ENCODE measurements at places on chromosomes 11 and 22.

DNA sequence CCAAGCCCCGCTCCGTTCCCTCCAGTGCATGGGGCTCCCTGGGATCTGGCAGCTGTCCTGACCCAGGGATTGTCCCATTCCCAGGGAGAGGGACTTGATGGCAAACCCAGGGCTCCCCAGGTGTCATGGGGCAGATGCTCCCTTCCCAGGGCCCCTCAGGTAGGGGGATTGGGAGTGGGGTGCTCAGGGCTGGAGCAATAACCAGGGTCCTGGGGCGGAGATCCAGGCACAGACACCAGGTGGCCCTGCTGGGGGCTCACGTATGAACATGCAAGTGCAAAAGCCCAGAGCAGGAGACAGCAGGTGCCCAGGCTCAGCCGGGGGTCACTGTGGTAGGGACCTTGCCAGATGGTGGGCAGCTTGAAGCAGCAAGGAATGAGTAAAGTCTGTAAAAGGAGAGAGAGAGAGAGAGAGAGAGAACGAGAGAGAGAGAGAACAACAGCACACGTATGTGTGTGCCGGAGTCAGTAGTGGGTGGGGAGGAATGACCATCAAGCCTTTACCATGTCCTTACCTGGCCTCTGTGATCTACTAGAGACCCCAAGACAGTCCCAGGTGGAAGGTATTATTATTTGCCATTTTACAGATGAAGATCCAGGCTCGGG, 19.3 kb upstream of the MPPED1 start:
- no peak for DNase-seq

GRCh38 chr22:35728639-35729308, 11.1 kb downstream of the APOL5 start:
- no peak for DNase-seq

- DNase-seq, result peak; percentile 43
These were observed 8.1 kb downstream of the EHD1 start for GRCh38 chr11:64870176-64870892.

GRCh38 chr11:64614917-64615316, 23.9 kb downstream of the SLC22A12 start:
- no peak for DNase-seq

DNA sequence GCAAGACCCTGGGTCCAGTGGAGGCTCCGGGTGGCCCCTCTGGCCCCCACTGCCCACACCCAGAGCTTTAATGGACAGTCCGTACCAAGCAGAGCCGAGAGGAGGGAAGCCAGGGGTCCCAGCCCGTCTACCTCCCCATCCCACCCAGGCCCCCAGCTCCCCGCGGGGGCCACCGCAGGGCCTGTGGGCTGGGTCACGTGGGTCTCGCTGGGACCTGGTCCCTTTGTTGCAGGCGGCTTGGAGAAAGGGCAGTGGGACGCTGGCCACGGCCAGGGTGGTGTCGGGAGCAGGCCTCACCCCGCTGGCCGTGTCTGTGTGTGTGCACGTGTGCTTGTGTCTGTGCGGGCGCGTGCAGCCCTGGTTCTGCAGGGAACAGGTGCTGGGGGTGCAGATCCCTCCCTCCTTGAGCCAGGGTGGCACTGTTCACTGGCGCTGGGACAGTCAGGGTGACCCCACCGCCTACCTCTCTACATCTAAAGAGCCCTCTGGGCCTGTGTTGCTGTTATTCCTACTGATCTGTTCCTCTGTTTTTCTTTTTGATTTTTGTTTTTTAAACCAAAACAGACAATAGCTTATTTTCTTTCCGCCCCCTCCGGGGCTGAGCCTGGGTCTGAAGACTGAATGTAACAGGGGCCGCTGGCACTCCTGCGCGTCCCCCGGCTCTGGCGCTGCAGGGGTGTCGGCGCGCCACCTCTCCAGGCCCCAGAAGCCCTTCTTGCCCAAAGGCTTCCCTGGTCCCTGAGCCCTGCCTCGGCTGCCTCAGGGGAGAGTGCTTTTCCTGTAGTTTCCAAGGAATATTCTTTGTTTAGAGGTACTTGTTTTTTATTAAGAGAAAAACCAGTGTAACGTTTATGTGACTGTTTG, 20.1 kb upstream of the TMEM191C start:
- no peak for DNase-seq

DNA sequence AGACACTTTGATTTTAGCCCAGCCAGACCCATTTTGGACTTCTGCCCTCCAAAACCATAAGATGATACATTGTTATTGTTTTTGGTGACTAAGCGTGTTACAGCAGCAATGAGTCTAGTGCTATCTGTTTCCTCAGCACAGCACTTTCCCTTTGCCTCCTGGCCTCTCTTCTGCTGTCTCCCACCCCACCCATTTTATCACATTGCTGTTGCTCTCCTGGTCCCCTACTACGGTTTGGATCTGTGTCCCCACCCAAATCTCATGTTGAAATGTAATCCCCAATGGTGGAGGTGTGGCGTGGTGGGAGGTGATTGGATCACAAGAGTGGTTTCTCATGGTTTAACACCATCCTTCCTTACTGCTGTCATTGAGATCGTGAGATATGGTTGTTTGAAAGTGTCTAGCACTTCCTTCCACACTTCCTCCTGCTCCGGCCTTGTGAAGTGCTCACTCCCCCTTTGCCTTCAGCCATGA, 59.8 kb upstream of the CD82 start:
- DNase-seq, result peak; percentile 74

- no peak for DNase-seq
These were observed 2.2 kb downstream of the CD6 start for GRCh38 chr11:60973699-60974098.

- no peak for DNase-seq
These were observed 3.6 kb upstream of the INPP5J start for GRCh38 chr22:31119026-31119717.

DNA sequence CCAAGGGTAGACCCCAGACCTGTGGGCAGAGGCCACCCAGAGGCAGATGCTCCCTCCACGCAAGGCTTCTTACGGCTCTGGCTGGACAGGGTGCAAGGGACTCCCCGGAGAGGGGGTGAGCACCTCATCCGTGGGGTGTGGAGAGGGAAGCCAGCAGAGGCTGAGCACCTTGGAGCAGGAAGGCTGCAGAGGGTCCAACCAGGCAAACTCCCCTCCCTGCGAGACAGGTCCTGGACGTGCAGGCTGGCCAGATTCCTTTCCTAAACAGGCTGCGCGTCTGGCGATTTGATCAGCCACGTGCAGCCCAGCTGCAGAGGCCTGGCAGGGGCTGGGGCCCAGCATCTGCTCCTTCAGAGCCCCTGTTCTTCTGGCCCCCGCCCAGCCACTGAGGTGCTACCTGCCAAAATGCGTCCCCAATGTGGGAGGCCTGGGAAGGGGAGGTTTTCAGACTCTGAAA, 49.3 kb downstream of the WNT11 start:
- DNase-seq, result no peak

- DNase-seq, result no peak
These were observed 17.8 kb downstream of the SLC25A18 start for GRCh38 chr22:17581056-17581455.
